ENCODE measurements at places on chromosomes 3 and 15. TPM values are rescaled to one million over a fixed set of nuclear protein-coding genes. Genes with fewer than 3 reads are reported as not detected.

Gene CELF6
- total RNA-seq: 0.21 TPM

GRCh38 chr3:2098398-2099027 lies at the start of gene CNTN4:
Gene CNTN4 (plus strand): TSS chr3:2098866.
- DNase-seq: no peak

Gene FBXW12
- not detected for total RNA-seq

Gene COL6A5
- total RNA-seq: not detected

DNA sequence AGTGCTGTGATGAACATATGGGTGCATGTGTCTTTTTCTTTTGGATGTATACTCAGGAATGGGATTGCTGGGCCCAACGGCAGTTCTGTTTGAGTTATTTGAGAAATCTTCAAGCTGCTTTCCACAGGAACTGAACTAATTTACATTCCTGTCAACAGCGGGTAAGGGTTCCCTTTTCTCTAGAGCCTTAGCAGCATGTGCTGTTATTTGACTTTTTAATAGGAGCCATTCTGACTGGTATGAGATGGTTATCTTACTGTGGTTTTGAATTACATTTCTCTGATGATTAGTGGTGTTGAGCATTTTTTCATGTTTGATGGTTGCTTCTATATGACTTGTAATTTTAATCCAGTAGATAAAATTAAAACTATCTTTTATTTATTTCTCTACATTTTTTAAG lies 1168.6 kb upstream of the ALCAM start:
- no peak for DNase-seq

- no peak for DNase-seq
Observed at GRCh38 chr3:177713928-177714900, 516.9 kb upstream of the TBL1XR1 start.

DNA sequence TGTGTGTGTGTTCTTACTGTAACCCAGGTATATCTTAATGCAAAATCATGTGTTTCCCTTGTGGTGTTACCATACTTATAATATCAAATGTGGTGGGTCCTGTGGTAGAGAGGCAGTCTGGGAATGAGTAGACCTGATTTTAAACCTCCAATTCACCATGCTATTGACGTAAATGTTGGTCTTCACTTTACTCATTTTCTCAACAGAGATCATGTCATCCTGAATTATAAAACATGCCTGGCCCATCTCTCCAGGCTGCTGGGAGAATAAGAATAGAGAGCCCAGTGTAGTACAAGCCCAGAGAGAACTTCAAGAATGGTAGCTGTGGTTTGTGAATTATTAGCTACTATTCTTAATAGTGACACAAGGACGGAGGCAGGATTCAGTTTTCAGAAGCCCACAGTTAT lies 88.1 kb downstream of the MBNL1 start:
- DNase-seq: no peak

All from endothelial cell (in vitro differentiated cells).